NCI-H1436 (cell line): ENCODE measurements at places on chromosomes 11 and 22.

DNA sequence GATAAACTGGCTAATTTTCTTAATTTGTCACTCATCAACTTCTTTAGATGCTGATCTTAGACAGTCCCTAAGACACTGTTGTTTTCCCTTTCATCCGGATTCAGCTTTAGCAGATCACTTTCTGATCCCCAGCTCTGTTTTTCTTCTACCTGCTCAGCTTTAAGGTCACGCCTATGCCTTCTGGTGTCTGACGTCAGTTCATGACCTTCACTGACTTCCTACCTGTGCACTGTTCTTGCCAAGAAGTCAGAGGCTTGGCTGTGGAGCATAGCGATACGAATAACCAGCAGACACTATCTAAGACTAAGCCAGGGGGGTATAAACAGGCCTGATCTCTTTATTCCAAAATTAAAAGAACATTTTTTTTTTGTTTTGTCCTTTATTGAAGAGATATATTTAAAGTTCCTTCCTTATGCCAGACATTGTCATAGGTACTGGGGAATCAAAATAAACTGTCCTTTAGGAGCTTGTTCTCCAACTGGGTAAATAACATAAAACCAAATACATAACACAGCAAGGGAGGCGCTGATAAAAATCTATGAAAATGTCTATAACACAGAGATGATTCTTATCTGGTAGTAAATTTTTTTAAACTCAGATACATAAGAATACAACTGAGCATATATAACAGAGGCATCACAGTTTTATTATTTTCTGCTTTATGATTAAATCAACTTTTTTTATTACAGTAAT, 352.2 kb upstream of the CTSC start:
- no peak for DNase-seq

DNA sequence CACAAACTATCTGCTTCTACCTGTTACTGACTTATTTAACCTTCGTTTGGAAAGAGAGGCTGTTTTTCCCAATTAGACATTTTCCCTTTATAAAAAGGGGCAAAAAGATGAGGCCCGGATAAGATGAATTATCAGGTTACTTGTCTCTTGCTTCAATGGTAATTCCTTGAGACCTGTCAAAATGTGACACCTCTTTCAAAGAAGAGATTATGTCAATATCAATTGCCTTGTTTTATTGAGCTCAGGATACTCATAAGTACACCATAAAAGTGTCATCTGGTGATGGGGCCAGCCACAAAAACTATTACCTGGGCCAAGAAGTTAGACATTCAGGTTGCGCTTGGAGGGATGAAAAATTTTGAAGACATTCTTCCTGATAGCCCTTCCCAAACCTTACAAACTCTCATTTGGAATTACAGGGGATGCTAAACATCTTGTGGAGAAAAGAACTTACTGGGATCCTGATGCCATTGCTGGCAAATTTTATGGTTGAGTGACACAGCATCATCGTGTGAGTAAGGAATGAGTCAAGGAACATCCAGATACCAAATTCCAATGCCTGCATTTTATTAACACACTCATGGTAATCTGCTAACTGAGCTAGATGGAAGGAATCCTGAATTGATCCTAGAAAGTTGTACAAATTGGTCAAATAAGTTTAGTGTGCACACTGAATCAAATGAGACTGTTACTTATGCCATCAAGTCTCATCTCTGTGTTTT, 1071.2 kb downstream of the LRRC4C start:
- DNase-seq: no peak

- DNase-seq: no peak
These were observed 10.2 kb upstream of the PDE2A start for GRCh38 chr11:72684236-72684912.

- no peak for DNase-seq
These were observed 33.7 kb downstream of the SLC5A1 start for GRCh38 chr22:32076761-32077084.
